ENCODE measurements at places on chromosomes 7 and 10. TPM values are rescaled to one million over a fixed set of nuclear protein-coding genes. Genes with fewer than 3 reads are reported as not detected.

PNLIPRP2 gene
- not detected for total RNA-seq

NCF1 gene
- not detected for total RNA-seq

NEUROD6 gene
- total RNA-seq = not detected

RAMP3 gene
- not detected for total RNA-seq
